ENCODE measurements at places on chromosomes 6 and 20.

DNA sequence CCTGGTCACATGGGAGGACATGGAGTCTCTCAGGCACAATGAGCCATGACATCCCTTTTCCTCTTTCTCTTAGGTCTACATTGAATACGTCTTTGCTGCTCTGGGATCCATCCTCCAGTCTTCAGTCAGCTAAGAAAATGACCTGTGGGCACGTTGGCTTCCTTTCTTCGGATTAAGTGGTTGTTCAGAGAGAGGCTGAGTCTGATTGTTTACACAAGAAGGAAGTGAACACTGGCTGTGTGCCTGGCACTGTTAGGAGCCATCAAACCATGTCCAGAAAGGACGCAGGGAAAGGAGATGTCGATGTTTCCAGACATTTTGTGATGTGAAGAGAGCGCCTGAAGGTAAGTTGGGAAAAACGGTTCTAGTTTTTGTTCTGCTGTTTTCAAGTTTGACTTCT is 309.9 kb upstream of the CDYL start:
- no peak for DNase-seq

GRCh38 chr6:169930799-169931198 is 179.4 kb downstream of the ERMARD start:
- DNase-seq = no peak

DNA sequence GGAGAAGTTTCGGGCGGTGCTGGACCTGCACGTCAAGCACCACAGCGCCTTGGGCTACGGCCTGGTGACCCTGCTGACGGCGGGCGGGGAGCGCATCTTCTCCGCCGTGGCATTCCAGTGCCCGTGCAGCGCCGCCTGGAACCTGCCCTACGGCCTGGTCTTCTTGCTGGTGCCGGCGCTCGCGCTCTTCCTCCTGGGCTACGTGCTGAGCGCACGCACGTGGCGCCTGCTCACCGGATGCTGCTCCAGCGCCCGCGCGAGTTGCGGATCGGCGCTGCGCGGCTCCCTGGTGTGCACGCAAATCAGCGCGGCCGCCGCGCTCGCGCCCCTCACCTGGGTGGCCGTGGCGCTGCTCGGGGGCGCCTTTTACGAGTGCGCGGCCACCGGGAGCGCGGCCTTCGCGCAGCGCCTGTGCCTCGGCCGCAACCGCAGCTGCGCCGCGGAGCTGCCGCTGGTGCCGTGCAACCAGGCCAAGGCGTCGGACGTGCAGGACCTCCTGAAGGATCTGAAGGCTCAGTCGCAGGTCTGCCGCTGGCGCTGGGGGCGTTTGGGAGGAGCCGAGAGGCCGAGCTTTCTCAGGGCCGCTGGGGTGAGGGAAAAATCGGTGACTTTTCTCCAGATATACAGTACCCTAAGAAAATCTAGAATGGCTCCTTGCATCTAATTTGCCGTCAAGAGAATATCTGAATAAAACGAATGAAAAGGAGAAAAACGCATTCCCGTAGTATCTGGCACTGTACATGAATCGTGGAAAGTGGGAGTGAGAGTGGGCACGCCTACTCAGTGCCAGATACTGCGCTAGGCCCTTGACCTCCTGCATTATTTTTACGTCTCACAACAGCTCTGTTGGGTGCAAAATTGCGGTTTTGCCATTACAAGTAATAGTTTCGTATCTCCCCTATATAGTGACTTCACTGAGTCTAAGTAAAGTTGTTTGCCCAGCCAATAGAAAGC is 1.0 kb downstream of the CALHM6 start:
- peak; percentile 78 for DNase-seq

GRCh38 chr6:71766146-71766760 is 120.1 kb upstream of the RIMS1 start:
- no peak for DNase-seq

DNA sequence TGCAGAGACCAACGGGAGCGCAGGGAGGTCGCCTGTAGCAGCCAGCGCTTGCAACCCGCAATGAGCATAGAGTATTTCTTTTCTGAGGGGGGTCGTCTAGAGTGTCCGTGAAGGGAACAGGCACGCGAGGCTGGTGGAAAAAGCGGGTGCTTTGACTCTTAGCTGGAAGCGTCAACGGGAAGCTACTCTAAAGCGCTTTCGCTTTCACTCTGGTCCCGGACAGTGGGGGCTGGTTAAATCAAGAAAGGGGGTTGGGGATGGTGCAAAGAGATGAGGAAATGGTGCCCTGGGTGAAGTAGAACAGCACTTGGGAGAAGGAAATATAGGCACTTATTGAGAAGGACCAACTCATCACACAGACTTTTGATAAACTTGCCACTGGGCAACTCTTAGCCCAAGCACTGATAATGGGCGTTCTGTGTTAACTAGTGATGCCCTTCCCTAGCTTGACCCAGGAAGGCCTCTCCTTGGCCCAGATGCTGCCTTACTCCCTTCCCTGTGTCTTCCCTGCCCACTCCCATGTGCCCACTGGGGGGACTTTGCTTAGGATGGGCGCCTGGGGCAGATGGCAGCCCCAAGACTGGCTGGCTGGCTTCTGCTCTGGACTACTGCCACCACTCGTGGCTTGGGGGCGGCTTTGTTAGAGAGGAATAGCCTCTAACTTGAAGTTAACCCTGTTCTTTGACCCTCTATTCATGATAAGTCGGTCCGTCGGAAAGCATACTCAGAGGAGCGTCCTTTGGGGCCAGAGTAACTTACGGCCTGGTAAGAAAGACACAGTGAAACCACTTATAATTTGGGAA is 585 bp downstream of the PSMB9 start:
- peak; percentile 83 for DNase-seq

DNA sequence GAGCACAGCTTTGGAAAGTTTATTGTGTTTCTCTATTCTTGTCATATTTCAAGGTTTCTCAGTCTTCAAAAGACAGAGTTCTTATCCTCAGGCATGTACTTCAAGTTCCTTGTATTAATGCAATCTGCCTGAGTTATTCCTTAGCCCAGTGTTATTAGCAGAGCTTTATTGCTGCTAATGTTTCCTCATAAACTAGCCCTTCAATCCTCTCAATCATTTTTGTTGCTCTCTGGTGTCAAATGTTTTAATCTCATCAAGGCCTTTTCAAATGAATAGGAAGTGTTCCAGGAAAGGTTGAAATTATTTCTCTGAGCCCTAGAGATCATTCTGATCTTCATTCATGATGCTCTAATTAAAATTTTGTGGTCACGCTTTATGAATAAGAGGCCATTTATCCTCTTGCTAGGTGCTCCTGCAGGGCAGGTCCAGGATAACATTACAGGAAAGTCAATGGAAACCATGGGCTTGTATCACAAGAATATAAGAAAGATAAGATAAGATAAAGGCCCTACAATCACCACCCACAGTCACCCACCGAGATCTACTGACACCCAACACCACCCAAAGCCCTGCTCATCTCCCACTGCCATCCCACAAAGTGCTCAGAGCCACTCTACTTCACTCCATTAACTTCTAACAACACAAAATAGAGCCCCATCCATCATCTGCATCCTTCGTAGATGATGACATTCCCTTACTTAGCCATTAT is 125.9 kb downstream of the COL9A1 start:
- no peak for DNase-seq

DNA sequence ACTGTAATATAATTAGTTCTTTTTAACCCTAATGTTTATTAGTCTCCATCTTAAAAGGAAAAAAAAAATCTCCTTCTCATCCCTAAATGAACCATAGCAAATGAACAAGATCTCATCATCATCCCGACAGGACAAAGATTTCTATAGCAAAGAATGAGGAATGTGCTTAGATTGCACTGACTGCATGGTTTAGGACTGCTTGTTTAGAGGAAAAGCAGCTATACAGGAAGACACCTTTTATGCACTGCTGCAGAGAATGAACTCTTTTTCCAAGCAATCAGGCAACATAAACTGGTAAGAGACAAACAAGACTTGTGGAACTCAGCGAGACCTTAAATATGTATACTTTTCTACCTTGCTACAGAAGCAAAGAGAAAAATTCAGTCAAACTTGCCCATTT is 26.8 kb downstream of the CSNK2A1 start:
- DNase-seq = no peak

DNA sequence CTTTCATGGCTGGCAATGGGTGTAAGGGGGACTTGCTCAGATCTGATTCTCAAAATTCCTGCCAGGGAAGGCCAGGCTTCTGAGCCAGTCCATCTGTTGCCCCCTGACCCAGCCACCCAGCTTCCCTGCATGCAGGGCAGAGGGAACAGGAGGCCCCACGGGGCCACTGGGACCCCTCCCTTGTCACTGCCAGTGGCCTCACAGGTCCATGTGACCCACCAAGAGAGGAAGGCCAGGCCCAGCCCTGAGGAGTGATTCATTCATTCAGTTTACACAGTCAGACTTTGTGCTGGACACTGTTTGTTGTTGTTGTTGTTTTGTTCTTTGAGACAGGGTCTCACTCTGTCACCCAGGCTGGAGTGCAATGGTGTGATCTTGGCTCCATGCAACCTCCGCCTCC is 39.5 kb downstream of the UBE2V1 start:
- no peak for DNase-seq

- no peak for DNase-seq
These were observed 67.9 kb downstream of the STK35 start for GRCh38 chr20:2169456-2170088.

GRCh38 chr6:108835218-108835850 is 12.9 kb upstream of the ARMC2 start:
- peak; percentile 88 for DNase-seq

GRCh38 chr20:49928411-49929141 is 7.6 kb upstream of the RNF114 start:
- peak; percentile 79 for DNase-seq

DNA sequence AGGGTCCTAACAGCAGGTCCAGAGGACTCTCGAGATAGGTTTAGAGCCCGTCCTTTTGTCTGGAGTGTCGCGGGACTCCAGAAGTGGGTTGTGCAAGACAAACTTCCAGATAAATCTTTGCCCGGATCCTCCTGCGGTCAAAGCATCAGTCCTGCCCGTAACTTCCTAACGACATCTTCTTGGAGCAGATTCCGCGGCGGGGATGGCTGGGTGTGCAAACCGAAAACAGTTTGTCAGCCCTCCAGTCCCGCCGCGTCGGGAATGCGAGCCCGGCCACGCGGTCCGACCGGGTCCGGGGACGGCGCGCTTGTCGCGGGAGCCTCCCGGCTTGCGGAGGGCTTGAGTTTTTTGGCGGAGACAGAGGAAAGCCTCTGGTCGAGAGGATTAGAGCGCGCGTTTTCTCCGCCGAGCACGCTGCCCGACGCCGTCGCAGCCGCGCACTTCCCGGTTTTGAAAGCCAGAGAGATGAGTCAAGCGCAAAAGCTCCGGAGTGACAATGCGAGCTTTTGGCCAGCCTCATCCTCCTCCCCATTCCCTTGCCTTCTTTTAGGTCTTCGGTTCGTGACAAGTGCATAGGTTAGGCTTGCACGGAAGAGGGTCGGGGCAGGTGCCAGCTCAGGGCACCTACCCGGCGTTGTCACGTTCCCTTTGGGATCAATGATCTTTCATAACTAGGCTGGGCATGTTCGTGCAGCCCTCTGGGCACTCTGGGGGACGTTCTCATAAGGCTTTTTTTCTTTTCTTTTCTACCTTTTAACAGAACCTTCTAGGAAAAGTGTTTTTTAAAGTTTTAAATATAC is 91.3 kb upstream of the PRDM1 start:
- DNase-seq = peak; percentile 42

DNA sequence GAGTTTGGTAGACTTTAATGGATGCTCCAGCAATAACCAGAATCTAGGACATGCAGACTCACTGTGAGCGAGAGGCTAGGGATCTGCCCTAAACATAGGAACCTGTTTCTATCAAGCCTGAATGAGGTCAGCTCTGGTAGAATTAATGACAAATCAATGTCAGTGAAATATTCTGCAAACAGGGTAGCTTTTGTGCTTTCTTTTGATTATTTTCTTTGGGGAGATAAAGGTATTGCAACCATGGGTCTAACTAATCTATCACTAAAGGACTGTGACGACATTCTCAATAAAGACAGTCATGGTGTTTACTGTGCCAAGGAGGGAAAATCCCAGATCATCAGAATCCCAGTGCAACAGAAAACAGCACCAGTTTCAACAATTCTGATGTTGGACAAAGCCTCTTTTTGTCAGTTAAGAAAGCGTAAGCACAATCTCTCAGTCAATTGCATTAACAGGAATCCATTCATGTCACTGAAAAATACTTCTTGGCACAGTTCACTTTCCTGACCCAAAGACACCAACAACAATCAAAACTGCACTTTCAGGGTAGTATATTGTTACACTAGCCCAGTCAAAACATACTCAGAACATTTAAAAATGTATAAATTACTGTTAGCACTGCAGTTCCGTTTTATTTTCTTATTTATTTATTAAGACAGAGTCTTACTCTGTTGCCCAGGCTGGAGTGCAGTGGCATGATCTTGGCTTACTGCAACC is 36.8 kb upstream of the SMIM29 start:
- DNase-seq = no peak

GRCh38 chr6:16318953-16319720 is 80.8 kb downstream of the GMPR start:
- no peak for DNase-seq

DNA sequence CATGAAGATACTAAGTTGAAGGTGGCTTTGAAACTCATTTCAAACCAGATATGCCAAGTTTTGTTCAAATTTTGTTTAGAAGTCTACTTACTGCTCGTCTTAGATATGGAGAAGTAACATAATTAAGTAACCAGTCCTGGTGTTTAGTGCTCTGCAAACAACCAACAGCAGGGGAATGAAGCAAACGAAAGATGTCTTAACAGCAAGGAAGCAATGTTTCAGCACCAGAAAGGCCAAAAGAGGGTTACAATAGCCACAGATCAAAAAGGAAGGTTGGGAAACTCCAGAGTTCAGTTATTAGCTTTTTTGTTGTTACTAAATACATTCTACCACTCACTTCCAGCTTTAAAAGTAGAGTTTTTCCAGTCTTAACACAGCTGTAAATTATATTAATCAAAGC is 45.1 kb downstream of the LHFPL5 start:
- no peak for DNase-seq

DNA sequence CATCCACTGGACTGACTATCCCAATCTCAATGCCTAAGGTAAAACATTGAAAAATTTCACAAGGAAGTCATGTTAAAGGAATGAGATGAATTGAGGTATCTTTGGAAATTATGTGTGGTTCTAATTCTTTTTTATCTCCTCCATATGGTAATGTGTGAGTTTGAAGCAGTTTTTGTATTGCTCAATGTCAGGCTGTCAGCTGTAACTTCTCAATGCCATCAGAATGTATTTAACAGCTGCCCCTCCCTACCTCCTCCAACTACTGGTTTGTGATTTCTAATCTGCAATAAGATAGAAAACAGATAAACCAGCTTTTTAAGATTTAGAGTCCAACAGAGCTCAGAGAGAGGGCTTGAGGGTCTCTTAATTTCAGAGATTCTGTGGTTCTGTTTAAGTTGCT is 1005.8 kb upstream of the ADGRB3 start:
- DNase-seq = no peak

GRCh38 chr6:150745896-150746295 is 119.6 kb upstream of the MTHFD1L start:
- DNase-seq = no peak

DNA sequence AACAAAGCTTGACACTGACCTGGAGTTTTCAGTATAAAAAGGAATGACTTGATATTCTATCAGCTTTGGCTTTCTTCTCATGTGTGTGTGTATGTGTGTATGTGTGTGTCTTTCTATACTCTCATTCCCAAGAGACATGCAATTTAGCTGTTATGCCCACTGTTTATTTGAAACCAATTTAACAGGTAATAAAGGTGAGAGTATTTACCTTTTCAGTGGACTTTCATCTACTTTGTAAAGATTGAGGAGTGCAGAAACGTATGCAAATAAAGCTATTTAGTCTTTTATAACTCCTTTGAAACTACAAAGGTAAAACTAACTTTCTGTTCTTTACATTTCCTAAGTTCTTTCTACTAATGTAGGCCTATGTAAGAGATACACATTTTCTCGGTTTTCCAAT is 103.5 kb upstream of the HS3ST5 start:
- DNase-seq = no peak

All from CD4-positive, CD25-positive, alpha-beta regulatory T cell (primary cell).